ENCODE measurements at places on chromosomes 6 and 20.

- DNase-seq: no peak
Measured at GRCh38 chr6:49839957-49840356, 26.4 kb downstream of the CRISP1 start.

- DNase-seq: peak; percentile 65
Measured at GRCh38 chr20:54680872-54681619, 205.7 kb downstream of the DOK5 start.

GRCh38 chr6:162385980-162386379 is 341.6 kb downstream of the PRKN start:
- DNase-seq: no peak

- no peak for DNase-seq
Measured at GRCh38 chr6:136408204-136408603, 118.6 kb upstream of the BCLAF1 start.

DNA sequence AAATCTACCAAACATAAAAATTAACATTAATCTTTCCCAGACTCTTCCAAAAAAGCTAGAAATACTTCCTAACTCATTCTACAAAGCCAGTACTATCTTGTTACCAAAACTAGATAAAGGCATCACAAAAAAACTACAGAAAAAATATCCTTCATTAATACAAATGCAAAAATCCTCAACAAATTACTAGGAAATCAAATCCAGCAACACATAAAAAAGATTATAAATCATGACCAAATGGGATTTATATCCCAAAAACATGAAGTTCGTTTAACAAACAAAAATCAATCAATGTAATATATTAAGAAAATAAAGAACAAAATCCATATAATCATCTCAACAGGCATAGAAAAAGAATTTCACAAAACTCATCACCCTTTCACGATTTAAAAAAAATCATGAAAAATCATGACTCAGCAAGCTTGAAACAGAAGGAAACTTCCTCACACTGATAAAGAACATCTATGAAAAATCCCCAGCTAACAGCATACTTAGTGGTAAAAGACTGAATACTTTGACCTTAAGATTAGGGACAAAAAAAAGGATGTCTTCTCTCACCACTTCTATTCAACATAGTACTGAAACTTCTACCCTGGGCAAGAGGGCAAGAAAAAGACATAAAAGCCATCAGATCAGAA is 43.2 kb downstream of the RANBP9 start:
- no peak for DNase-seq

DNA sequence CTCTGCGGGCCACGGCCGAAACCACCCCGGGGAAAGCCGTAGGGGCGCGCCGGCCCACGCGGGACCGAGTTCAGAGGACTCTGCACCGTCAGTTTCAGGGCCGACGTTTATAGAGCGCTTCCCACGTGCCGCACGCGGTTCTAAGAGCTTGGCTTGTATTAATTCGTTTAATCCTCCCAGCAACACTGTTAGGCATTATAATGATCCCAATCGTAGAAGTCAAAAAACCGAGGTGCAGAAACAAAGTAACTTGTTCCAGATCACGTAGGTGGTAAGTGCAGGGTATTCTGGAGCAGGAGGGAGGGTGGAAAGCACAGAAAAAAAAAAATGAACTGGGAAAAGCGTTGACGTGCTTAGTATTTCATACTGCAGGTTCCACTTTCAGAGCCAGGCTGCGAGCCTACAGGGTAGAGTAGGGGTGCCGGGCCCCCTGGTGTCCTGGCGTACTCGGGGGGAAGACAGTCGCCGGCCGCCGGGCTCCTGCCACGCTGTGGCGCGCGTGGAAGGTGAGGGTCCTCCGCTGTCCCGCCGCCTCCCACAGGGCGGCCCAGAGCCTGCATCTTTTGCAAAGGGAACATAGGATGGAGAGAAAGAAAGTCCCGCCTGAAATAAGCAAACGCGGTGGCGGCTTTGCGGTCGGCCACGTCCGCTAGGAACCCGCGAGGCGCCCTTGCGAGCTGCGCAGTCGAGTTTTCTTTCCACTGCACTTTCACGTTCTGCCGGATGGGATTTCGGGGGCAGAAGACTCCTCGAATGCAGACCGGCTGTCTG is 10.2 kb upstream of the FOXF2 start:
- DNase-seq: no peak

DNA sequence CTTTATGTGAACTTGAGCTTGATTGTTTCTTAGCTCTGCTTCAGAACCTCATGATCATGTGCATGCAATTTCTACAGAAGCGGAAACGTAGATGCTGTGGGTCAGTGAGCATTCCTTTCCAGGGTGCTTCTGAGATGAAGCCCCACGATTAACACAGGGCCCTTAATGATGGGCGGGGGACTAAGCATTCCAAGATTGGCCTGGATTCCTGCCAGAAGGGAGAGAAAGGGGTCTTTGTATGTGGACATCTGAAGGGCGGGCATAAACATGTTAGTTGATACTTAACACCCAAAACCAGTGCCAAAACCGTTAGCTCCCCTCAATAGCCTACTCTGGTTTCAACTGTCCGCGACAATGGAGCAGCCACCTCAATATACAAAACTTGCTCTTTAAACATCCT is 46.9 kb upstream of the POU3F2 start:
- no peak for DNase-seq

DNA sequence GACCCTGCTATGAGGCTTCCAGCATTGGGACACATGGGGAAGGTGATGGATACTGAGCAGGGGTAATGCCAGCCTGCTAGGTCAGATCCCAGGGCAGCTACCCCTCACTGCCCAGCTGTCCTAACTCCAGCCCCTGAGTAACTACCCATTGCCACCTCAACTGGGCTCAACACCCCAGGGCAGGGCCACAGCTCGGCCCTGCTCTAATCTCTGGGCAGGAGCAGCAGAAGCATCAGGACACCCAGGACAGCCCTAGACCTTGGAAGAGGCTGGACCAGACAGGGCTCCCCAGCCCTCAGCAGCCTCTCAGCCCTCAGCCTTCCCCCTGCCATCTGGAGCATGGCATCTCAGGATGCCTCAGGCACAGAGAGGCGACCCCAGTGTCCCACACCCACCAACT is 67.4 kb upstream of the TOP1 start:
- no peak for DNase-seq

GRCh38 chr20:24519476-24519875 is 50.0 kb downstream of the SYNDIG1 start:
- DNase-seq: no peak

GRCh38 chr6:32945108-32945760 is 4.4 kb upstream of the HLA-DMB start:
- no peak for DNase-seq

DNA sequence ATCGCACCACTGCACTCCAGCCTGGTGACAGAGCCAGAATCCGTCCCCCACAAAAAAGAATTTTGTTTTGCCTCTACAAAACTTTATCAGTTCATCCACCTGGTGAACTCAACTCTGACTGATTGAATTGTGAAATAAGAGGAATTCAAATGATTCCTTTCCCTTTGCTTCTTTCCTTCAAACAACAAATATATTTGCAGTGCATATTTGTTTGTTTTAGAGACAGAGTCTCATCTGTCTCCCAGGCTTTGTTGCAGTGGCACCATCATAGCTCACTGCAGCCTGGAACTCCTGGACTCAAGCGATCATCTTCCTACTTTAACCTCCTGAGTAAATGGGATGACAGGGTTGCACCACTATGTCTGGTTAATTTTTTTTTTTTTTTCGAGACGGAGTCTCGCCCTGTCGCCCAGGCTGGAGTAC is 23.2 kb upstream of the PIM1 start:
- DNase-seq: no peak

DNA sequence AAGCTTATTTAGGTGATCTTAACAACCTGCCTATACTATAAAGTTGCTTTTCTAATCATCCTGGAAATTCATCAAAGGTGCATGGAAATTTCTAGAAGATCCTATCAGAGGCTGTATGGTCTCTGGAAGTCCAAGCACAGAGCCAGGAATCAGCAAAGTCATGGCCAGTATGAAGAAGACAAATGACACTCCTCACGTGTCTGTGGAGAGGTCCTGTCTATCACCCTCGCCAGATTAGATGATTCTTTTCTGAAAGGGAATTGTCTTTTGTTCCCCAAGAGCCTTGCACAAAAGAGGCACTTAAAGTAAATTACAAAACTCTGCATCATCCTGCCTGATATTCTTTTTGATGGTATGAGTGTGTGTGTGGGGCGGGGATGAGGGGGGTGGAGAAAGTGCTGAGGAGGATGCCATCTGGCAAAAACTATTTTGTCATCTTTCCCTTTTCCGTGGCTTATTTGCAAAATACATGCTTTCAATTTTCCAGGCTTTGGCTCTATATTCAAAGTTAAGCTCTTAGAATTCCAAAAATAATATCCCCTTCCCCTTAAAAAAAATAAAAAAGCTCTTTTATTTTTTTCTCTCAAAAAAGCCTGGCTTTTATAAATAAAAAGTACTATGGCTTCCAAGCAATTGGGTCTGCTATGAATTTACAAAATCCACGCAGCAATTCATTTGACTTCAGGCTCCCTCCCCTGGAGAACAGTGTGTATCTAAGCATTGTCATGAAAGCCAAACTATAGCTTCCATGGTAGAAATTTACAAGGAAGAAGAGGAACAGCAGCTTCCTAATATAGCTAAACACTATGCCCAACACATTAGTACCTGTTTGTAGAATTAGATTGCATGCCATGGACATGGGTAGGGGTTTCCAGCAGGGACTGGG is 185.2 kb upstream of the ARG1 start:
- no peak for DNase-seq

DNA sequence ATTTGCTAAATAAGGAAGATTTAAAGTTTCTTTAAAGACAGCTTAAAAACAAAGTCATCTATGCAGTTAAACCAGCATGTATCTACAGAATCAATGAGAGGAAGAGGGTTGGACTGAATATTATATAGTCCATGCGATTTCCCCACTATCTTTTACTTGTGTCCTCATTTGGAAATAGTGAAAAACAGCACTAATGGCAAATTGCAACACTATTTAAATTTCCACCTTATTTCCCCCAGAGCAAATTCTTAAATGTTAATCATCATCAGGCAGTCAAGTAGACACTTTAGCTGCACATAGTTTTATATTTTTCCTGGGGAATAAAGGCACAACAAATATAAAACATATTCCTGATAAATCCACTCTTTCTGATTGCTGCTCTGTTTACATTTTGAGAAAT is 114.6 kb downstream of the LCA5 start:
- DNase-seq: no peak

- DNase-seq: no peak
Measured at GRCh38 chr6:142838821-142839685, 105.9 kb downstream of the HIVEP2 start.

DNA sequence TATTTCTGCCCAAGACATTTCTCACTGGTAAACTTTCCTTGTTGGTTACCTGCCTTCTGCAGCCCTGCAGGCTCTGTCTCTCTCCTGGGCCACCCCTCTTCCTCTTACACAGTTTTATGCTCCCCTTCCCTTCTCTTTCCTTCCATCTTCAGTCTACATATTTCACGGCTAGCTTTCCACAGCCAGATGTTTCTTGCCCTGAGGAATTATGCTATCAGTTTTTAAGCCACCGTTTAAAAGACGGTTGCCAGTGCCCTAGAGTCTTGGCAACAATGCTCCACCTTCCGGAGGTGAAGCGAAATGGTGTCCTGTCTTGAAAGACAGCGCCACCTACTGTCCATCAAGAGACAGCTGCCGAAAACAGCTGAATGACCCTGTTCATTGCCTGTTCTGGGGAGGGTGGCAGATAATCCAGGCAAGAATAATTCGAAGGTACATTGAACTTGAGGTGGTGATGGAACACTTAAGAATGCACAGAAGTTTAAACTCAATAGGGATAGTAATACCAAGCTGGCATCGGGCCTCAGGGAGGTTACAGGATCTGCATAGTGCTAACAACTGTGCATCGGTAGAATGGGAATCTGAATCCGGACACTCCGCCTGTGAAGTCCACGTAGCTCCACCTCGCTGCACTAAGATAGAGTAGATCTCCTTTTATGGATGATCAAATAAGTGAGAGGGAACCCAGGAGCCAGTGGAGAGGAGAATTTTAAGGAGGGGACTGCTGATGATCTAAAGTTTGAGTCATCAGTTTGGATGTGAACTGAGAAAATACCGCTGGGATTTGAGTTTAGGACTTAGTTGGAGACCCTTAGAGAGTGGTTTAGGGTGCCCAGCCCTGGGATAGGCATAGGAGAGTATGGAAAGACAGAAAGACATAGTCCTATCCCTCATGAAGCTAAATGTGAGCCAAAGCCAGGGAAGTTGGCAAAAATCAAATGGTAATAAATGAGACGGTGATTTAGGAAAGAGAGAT is 4.8 kb upstream of the TRIM40 start:
- peak; percentile 65 for DNase-seq

DNA sequence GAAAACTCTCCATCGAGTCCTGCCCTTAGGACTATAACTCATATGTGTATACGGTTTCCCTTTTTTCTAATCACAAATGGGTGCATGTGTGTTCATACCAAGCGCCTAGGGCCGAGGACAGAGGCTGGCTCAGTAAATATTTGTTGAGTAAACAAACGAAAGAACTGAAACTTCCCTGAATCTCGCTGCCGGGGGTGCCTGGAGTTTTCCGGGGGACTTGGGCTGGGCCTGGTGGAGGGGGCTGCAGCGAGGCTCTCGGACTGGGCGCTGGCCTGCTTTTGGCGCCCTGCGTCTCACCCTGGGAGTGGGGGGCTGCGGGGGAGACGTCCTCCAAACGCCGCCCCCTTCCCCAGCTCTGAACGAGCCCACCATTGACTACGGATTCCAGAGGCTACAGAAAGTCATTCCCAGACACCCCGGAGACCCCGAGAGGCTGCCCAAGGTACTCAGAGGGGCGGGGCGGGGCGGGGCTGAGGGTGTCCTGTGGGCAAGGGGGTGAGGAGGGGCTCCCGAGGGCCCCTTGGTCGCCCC is 49.0 kb downstream of the CPXM1 start:
- DNase-seq: no peak

GRCh38 chr20:34458631-34459030 is 57.6 kb upstream of the DYNLRB1 start:
- DNase-seq: no peak

DNA sequence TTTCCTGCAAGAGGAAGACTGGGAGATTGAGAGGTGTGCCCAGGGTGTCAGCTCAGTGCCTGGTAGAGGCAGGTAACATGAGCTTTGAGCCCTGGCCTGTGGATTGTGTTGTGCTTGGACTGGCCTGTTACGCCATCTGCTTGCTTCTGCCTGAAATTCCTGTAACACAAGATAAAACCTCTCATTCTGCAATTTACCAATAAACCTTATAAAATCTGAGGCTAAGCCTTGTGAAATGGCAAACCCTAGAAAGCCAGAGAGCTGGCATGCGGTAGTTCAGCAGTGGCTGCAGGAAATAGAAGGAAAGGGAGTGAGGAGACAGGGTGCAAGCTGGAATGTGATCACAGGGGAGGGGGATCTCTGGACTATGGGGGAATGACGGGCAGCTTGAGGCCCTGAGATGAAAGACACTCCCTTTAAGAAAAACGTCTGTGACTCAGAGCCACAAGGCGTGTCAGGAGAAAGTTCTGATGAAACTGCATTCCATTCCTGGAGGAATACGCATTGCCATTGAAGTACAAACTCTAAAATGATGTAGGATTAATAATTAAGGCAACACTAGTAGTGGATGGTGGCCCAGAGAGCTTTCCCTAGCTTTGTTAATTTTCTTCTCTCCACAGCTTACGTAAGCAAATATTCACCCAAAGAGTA is 26.3 kb upstream of the TFAP2A start:
- no peak for DNase-seq
